Astrocyte (in vitro differentiated cells and primary cell): ENCODE measurements at places on chromosomes 7 and 10. TPM values are rescaled to one million over a fixed set of nuclear protein-coding genes. Genes with fewer than 3 reads are reported as not detected.

Gene PLPP4
- 44.1 and 45.1 TPM in 2 replicates for total RNA-seq

Gene GALNT17
- total RNA-seq = 5.7 and 7.8 TPM in 2 replicates

Gene UCN3
- not detected in 2 replicates for total RNA-seq

Gene AMZ1
- 3.4 and 5.7 TPM in 2 replicates for total RNA-seq

DNA sequence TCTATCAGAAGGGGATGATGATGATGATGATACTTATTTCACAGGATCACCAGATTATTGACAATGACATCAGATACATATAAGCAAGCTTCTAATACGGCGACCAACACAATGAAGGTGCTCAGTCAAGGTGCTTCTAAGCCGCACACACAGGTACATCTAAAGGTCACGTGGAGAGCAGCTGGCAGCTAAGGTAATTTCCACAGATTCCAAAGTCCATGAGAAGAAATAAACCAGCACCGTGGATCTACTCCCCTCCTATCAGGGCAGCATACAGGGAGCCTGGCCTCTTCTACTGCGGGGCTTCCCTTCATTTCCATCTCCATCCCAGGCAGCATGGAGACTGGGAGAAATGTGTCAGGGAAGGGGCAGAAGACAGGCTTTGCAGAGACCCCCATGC, 37.5 kb downstream of the DENND11 start:
- no peaks in the 10 kb centered on the region for H3K27me3 ChIP-seq
- no peaks in the 10 kb centered on the region for H3K4me1 ChIP-seq
- no peak for DNase-seq
- peaks cover 5% of the 10 kb centered on the region for H3K36me3 ChIP-seq

- no peaks in the 10 kb centered on the region for H3K36me3 ChIP-seq
- H3K27ac ChIP-seq = peak overlapping the region; percentile 12
- peaks cover 19% of the 10 kb centered on the region for H3K4me1 ChIP-seq
These were observed 16.9 kb downstream of the GFRA1 start for GRCh38 chr10:116255886-116256751.
